ENCODE measurements at places on chromosomes 2 and 18.
A peak's percentile ranks its signal among the peaks of the same experiment; 100 is the strongest.

- peak; percentile 31 for DNase-seq
Measured at GRCh38 chr2:117470311-117471095, 344.0 kb upstream of the DDX18 start.

- no peak for DNase-seq
Measured at GRCh38 chr2:18178736-18179349, 300.4 kb downstream of the KCNS3 start.

GRCh38 chr2:12347066-12347493, 369.7 kb upstream of the TRIB2 start:
- no peak for DNase-seq

DNA sequence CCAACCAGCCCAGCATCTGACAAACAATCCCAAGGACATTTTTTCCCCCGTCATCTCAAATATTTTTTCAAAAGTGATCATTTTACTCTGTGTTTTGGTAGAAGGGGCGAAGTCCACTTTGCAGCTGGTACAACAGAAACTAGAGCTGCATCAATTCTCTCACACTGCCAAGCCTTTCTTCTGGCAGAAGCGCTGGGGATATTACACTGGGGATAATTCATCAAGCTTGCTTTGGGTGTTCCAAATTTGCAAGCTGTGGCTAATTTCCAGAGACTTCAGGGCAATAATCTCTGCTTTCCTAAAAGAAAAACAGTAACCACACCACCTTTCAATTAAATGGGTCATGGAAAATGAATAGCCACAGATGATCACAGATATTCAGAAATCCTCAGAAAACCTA, 238.3 kb downstream of the SLC8A1 start:
- DNase-seq = no peak

- DNase-seq = no peak
Measured at GRCh38 chr2:205782941-205783340, 100.6 kb downstream of the NRP2 start.

- no peak for DNase-seq
Measured at GRCh38 chr2:239689410-239689809, 288.6 kb upstream of the HDAC4 start.

DNA sequence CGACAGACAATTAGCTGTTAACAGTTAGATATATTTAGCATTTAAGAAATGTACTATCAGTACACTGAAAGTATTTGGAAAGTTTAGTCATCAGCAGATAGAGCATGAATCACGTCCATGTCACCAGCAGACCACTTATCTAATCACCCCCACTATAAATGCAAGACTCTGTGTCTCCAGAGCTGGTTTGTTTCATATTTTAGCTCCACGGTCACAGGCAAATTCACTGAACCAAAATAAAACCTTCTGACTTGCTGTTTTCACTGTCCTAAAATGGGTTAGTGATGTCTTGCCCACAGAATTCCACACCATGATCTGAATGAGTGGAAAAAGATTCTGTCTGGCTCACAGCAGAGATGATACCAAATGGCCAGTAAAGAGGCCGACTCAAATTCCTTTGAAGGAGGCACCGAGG, 64.9 kb downstream of the CDH2 start:
- DNase-seq = no peak

GRCh38 chr18:12598181-12598930, 59.6 kb downstream of the SPIRE1 start:
- DNase-seq = no peak

GRCh38 chr2:100321179-100321865, 979 bp downstream of the LONRF2 start:
- DNase-seq = peak; percentile 5

DNA sequence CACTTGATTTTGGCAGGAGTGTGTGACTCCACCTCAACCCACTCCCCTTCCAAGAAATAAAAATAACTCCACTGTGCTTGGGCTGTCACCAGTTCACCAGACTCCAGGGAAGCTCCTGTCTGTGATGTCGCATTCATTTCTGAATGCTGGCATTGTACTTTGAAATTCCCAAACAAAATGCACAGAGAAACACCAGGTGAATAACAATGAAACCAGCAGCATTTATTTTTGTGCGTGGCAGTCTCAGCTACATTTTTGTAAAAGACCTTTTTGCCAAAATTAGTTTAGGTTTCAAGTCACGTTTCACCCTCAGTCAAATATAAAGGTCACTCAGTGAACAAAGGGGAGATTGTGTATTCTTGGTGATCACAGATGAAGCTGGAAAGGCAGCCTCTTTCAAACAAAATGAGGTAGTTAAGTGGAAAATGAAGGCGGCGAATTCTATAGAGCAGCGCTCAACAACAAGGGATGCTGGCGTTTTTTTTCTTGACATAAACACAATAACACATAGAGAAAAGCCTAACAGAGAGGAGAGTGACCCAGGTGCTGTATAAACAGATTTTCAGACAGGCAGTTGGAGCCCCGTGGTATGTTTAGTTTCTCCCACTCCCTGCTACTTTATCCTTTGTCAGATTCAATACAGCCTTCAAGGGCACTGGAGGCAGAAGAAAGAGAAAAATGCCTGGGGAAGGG, 210.3 kb upstream of the GCFC2 start:
- no peak for DNase-seq

- DNase-seq = no peak
Measured at GRCh38 chr2:142112757-142113221, 18.0 kb downstream of the LRP1B start.

- no peak for DNase-seq
Measured at GRCh38 chr18:62300359-62300963, 24.6 kb upstream of the TNFRSF11A start.

DNA sequence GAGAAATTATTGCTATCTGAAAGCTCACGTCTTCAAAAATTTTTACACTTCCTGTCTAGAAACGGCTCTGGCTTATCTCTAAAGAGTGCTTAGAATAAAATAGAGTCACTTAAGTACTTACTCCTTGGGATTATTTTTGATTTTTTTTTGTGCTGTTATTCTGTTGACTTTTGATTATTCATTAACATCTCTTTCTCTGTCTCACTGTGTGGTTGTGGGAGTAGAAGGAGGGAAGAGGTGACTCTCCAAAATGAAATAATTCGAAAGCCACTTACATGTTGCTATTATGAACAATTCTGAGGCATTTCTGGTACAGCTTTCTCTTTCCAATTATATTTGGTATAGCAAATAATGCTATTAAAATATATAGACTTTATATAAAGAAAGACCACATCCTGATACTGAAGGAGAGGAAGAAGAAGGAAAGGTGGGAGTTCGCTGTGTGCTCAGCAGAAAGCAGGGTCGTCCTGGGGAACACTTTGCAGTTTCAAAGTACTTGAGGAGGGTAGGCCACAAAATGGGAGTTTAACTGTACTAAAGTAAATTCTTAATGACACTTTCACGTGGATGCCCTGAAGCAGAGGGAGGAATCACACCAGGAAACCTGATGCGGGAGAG, 9.6 kb upstream of the MMADHC start:
- DNase-seq = no peak

DNA sequence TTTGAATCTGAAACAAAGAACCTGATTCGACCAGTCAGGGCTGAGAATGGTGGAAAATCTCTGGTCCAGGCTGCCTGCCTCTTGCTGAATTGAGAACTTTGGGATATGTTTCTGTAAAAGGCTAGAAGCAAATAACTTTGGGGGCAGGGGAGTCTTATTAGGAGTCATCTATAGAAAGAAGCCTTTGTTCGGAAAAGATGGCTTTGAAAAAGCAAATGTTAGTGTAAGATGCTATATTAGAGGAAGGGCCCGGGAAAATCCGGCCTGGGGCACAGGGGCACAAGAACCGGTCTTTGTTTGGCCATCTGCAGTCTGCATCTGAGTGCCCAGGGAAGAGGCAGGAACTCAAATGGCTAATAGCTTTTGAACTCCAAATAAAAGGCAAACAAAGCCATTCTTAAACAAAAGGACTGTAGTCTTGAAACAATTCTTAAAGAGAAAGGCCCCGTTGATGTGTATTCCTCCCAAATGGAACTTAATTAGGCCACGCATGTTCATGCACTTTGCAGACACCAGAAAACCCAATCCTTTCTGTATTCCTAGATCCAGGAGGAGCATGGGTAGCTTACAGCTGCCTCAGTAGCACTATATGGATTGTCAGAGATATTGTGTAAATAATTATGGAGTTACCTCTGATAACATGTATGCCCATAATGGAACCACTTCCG, 180.0 kb upstream of the ARL4C start:
- DNase-seq = no peak

- no peak for DNase-seq
Measured at GRCh38 chr2:69311024-69311416, 76.0 kb downstream of the GFPT1 start.

GRCh38 chr2:227191367-227191766, 26.9 kb downstream of the COL4A3 start:
- no peak for DNase-seq

DNA sequence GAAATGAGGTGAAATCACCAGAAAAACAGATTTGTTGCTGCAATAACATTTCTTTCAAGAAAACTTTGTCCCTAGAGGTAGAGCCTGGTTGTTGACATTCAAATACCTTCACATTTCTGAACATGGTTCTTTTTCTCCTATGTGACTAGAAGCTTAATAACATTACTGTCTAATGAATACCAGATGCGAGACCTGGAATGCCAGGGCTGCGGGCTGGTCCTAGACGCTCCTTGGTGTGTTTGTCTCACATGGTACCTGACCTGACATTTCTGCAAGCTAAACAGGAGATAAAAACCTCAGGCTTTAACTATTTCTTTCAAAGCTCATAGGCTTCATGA, 38.5 kb downstream of the ACKR3 start:
- no peak for DNase-seq

DNA sequence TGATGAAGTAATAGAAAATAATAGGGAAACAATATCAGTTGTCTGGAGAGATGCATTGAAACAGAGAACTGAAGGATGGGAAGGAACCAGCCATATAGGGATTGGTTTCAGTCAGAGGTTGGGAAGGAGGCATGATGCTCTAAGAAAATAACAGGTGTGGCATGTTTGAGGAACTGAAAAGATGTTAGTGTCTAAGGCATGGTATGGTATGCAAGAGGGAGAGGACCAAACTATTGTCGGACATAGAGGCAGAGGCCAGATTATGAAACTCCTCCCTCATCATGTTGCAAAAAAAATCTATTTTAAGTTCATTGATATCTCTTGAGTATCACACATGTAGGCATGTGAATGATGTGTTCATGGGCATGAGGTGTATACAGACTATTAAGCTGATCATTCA, 48.9 kb upstream of the EMILIN2 start:
- DNase-seq = no peak

DNA sequence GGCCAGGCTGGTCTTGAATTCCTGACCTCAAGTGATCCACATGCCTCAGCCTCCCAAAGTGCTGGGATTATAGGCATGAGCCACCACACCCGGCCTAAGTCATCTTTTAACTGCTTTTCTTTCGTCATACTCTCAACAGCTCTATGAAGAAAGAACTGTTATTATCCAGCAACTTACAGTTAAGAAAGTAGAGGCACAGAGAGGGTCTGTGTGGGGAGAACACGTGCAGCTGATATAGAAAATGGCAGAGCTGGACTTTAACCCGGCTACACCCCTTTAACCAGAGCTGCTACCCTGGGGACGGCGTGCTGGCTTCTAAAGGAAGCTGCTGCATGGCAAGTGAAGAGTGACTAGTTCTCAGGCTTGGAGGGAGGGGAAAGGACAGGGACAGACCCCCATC, 25.5 kb downstream of the IGFBP2 start:
- DNase-seq = no peak

DNA sequence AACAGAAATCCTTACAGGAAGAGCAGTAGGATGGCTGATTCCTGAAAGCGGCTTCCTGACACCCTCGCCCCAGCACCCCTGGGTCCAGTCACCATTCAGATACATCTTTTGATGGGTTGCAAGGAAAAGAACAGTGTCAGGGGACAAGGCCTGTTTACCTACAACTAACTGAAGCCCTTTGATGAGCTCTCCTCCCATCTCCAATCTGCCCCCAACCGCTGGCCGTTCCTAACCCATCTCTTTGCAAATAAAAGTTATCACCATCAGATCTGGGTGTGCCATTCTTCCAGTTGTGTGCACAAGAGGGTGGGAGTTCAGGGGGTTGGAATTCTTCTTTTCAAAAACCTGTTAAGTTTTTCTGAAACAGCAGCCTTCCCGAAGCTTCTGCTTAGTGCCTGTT, 48.9 kb downstream of the ARL4C start:
- no peak for DNase-seq

DNA sequence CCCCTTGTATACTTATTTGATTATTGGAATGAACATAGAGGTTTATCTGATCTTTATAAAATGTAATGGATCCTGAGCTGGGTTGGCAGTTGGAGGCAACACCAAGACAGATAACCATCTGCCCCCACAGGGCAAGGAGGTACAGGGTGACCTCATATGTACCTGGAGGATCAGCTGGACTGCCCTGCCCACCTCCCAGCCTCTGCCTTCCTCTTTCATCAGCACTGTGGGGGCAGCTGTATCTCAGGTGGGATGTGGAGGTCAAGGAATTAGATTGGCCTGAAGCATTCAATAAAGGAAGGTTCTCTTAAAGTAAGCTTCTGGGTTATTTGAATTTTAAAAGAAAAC, 92.6 kb downstream of the LYPD6 start:
- DNase-seq = no peak

- no peak for DNase-seq
Measured at GRCh38 chr2:59540864-59541263, 1012.6 kb downstream of the BCL11A start.

- no peak for DNase-seq
Measured at GRCh38 chr2:222993920-222994650, 57.9 kb upstream of the KCNE4 start.

Data from NCI-H1092 (cell line).